ENCODE measurements at places on chromosomes 1 and 21.
A peak's percentile ranks its signal among the peaks of the same experiment; 100 is the strongest.

DNA sequence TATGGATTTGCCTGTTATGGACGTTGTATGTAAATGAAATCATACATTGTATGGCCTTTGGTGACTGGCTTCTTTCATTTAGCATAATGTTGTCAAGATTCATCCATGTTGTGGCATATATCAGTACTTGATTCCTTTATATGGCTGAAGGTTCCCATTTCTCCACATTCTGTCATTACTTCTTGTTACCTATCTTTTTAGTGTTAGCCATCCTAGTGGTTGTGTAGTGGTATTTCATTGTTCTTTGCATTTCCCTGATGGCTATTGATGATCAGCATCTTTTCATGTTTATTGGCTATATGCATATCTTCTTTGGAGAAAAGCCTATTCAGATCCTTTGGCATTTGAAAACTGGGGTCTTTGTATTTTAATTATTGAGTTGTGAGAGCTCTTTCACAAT lies 39.8 kb upstream of the PODN start:
- no peak for DNase-seq

- DNase-seq, result no peak
Observed at GRCh38 chr1:10980094-10980577, 32.3 kb upstream of the TARDBP start.

DNA sequence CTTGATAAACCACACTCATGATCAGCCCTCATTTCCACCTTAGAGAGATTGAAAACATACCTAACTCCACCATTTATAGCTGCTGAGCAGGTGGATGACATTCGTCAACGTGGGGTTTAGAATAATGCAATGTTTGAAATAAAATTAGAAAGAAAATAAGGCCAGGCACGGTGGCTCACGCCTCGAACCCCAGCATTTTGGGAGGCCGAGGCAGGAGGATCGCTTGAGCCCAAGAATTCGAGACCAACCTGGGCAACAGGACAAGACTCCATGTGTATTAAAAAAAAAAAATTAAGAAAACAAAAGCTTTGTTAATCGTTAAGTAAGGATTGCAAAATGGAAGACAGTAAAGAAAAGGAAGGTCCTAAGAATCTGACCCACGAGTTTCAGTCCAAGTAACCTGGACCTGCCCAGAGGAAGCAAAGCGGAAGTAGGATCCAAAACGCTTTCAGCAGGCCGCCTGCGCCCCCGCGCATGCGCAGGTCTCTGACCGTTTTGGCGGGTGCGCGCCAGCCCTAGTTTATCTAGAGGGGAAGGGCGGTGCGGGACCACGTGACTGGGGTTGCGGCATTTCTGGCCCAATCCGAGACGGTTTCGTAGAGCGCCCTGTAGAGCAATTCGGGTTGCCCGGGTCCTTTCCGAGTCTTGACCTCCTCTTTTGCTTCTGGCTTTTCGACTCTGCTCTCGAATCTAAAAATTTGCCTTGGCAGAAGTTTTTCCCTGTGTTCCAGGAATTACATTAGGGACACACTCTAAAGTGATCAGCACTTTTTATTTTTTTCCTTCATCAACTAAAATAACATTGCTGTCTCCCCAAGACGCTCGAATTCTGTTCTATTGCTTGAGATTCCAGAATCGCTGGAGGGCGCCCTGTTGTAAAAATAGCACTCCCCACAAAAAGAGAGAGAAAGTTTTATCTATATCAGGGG lies 22.5 kb downstream of the ANP32E start:
- DNase-seq, result peak; percentile 98

GRCh38 chr1:116131866-116132605 lies 20.8 kb downstream of the MAB21L3 start:
- DNase-seq, result no peak

DNA sequence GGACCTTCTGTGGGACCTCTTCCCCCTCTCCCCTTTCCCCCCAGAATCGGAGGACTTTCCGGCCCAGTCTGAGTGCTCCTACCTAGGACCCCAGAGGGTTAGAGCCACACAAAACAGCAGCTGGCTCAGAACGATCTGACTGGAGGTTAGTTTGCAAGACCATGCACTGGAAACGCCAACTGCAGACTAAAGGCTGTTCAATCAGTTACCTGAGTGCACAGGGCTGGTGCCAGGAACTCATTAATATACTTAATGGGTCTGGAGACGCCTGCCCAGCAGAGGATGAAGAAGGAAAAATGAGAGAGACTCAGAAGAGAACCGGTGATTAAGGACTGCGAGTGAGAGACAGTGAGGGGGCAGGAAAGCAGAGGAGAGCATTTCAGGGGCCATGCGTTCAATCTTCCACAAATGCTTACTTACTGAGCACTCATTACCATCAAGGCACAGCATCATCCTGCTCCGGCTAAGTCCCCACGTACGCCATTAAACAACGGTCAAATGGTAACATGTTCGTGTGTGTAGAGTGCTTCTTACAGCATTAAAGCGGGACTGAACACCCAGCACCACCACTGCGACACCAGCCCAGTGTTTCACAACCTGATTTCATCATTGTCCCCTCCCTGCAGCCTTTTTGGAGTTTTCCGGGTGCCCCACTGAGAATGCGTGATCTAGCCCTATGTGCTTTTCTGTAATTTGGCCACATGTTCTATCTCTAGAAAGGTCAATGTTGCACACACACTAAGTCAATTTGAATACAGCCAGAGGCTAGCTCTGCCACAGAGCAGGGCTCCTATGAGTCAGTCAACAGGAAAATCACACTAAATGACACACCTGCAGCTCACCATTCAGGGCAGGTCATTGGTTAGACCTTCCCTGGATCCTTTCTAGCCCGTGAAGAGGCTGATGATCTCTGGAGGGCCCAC lies 7.6 kb downstream of the ENO1 start:
- no peak for DNase-seq

DNA sequence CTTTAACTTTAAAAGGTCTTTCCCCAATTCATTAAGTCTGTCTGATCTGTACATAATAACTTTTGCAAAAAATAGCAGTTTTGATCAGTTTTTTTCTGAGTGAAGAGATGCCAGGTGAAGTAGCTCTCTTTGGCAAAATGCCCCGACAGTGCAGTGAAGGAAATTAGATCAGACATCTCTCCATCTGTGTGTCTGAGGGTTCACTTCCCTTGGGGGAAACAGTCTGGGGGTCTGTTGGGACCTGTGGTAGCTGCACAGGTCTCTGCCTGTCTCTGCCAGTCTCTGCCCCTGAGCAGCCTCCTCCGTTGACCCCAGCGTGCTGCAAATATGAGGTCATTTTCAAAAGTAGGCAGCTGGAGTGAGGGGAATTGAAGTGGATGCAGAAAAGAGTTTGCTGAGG lies 54.5 kb downstream of the TBCE start:
- DNase-seq, result no peak

GRCh38 chr1:157025856-157026255 lies 19.7 kb downstream of the ARHGEF11 start:
- DNase-seq, result no peak

- DNase-seq, result no peak
Observed at GRCh38 chr1:39268112-39268581, 63.7 kb downstream of the MACF1 start.

GRCh38 chr1:16018749-16019643 lies 1.2 kb upstream of the HSPB7 start:
- no peak for DNase-seq

DNA sequence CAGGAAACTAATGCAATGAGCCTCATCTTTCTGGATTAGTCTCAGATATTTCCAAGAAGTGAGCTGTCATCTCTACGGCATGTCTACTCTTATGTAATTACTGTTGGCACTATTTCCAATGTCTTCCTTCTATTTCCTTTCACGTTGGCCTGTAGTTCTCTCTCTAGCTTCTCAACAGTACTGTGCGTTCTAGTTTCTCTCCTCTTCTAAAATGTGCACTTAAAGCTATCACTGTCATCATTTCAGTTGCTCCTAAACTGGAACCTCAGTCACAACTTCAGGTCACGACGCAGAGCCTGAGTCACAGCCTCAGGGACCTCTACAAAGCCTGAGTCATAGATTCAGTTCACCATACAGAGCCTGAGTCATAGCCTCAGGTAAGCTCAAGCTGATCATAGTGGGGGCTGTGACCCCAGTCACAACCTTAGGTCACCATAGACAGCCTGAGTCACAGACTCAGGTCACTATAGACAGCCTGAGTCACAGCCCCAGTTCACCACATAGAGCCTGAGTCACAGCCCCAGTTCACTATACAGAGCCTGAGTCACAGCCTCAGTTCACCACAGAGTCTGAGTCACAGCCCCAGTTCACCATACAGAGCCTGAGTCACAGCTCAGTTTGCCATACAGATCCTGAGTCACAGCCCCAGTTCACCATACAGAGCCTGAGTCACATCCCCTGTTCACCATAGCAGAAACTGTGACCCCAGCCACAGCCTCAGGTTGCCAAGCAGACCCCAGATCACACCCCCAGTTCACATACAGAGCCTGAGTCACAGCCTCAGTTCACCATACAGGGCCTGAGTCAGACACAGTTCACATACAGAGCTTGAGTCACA lies 13.0 kb downstream of the WNT9A start:
- peak; percentile 49 for DNase-seq

- no peak for DNase-seq
Observed at GRCh38 chr21:21915816-21916215, 917.6 kb downstream of the NCAM2 start.

DNA sequence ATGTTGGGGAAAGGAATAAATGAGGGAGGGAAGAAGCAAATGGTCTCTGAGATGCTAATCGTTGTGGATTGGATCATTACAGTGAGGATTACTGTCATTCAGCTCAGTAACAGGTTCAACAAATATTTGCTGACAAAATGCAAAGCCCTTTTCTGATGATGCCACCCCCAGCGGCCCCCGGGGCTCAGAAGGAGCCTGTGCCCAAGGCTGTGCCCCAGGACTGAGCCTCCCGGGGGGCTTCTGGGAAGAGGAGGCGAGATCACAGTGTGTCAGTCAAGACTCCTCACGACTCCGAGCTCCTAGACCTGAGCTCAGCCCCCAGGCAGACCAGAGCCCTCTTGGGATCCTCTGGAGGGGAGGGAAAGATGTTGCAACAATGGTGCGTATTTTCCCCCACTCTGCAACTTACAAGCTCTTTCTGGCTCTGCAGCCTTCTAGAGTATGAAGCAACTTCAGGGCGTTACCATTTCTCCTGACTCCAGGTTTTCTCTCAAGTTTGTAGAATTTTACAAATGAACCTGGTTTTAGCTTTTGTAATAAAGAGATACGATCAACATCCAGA lies 20.8 kb downstream of the EPHA8 start:
- DNase-seq, result no peak

DNA sequence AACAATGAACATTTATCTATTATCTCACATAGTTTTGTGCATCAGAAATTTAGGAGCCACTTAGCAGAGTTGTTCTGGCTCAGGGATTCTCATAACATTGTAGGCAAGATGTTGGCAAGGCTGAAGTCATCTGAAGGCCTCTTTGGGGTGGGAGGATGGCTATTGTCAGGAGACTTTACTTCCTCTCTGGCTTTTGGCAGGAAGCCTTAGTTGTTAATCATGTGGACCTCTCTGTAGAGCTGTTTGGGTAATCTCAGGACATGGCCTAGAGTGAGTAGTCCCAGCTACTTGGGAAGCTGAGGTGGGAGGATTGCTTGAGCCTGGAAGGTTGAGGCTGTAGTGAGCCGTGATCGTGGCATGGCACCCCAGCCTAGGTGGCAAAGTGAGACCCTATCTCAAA lies 40.2 kb downstream of the RASAL2 start:
- peak; percentile 27 for DNase-seq

- DNase-seq, result no peak
Observed at GRCh38 chr1:71908871-71909390, 373.4 kb downstream of the NEGR1 start.

GRCh38 chr1:178613271-178613945 lies 100.5 kb downstream of the TEX35 start:
- no peak for DNase-seq

DNA sequence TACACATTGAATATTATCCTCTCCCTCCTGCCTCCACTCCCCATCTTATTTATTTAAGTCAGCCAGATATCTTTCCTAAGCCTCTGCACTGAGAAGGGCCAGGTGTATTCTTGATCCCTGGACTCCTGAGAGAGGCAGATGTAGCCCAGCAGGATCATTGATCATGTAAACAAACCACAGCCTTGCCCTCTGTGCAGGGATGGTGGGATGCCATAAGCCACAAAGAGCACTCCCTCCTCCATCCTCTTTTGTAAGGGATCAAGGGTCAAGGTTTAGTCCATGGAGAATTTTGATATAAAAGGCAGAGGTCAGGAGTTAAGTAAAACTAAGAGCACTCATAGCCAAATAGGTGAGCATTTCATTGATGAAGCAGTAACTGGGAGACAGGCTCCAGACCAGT lies 17.3 kb downstream of the PHGDH start:
- DNase-seq, result no peak

DNA sequence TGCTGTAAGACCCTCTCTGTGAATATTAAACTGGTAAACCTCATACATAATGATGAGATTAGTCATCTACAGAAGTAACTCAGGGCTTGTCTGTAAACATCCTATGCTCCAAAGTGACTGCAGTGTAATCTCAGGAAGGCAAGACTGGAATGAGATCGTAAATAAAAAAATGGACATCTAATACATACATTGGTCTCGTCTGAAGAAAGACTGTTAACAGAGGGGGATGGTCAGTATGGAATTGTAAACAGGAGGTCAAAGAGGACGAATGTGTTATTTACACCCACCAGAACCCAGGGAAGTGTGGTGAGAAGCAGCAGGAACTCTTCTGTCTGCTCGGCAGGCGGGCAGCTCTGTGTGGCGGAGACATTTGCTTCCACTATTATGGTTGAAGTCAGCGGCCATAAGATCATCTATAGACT lies 51.4 kb downstream of the DISC1 start:
- no peak for DNase-seq

- DNase-seq, result no peak
Observed at GRCh38 chr21:44291936-44292811, 6.5 kb downstream of the AIRE start.

- no peak for DNase-seq
Observed at GRCh38 chr1:32426489-32427255, 32.4 kb upstream of the BSDC1 start.

DNA sequence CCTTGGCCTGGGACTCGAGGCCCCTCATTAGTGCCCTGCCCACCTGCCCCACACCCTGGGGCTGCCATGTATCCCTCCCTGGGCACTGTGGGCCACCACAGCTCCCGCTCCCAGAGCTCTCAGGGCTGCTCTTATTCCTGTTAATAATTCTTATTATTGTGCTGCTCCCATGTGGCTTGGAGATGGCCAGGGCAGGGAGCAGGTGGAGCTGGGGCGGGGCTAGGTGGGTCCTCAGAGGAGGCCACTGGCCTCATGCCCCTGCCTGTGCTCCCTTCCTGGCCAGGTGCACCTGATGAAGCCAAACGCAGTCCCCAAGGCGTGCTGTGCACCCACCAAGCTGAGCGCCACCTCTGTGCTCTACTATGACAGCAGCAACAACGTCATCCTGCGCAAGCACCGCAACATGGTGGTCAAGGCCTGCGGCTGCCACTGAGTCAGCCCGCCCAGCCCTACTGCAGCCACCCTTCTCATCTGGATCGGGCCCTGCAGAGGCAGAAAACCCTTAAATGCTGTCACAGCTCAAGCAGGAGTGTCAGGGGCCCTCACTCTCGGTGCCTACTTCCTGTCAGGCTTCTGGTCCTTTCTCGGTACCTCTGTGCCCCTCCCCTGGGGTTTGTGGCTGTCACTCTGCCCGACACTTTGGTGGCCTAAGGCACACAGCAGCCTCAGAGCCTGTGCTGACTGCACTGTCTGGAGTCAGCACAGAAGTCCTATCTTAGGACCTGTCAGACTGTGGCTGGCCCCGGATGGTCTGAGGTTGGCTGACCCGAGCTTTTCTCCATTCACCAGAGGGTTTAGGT lies 34.1 kb downstream of the BMP8A start:
- DNase-seq, result no peak
